Kidney (tissue), 22 donors: ENCODE measurements at places on chromosomes 6 and 20. TPM values are rescaled to one million over a fixed set of nuclear protein-coding genes. Genes with fewer than 3 reads are reported as not detected.

The SMLR1 gene
- 0.16 TPM for total RNA-seq

- DNase-seq: no peak
These were observed 145.7 kb downstream of the RIMS1 start for GRCh38 chr6:72032086-72032485.

GRCh38 chr6:161095916-161096315 is 104.3 kb downstream of the MAP3K4 start:
- no peak for DNase-seq

The LY6G6D gene
- total RNA-seq: not detected

The MYB gene
- total RNA-seq: 1.3 TPM
